ENCODE measurements at places on chromosomes 5 and 9.

GRCh38 chr9:9478741-9479140, 1134.1 kb downstream of the PTPRD start:
- DNase-seq, result no peak

GRCh38 chr9:135826188-135826545, 81.2 kb downstream of the CAMSAP1 start:
- DNase-seq, result no peak

DNA sequence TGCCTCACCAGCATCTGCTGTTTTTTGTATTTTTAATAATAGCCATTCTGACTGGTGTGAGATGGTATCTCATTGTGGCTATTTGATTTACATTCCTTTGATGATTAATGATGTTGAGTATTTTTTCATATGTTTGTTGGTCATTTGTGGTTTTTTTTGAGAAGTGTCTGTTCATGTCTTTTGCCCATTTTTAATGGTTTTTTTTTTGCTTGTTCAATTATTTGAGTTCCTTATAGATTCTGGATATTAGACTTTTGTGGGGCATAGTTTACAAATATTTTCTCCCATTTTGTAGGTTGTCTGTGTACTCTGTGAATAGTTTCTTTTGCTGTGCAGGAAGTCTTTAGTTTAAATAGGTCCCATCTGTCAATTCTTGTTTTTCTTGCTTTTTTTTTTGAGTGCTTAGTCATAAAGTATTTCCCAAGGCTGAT, 148.1 kb downstream of the NPR3 start:
- DNase-seq, result no peak

- DNase-seq, result no peak
Measured at GRCh38 chr5:172418862-172419814, 35.2 kb downstream of the SH3PXD2B start.

DNA sequence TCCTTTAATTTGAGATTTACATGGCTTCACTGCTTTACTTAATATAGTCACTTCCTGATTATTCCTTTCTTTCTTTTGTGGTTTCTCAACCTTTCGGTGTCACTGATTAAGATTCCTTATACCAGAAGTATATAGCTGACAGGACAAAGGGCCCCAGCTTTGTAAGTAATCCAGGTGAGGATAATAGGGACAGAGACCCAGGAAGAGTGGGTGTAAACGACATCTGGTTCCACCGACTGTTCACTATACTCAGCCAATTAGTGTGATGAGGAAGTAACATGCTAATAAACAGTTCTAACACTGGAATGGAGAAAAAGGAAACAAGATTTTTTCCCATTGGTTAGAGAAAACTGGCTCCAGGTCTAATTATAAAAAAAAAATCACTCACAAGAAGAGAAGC, 286.3 kb upstream of the EFNA5 start:
- no peak for DNase-seq

GRCh38 chr9:95721061-95721531, 154.4 kb upstream of the ERCC6L2 start:
- no peak for DNase-seq

DNA sequence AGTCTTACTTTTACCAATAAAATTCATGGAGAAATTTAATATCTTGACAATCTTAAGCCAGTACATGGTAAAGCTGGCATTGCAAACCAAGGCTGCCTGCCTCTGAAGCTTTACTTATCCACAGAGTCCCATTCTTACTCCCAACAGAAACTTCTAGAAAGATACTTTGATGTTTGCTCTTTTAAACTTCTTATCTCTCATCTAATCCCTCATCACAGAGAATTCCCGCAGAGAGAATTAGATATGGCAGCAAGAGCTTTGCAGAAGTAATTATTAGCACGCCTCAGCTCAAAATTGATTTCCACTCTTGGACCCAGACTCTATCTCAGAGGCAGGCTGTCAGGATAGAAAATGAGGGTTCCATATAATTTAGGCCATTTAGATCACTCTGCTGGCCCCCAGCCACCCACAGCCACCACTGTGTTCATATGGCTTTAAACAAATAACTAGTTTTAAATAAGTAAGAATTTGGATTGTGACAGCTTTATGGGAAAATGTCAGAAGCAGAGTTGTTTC, 37.9 kb upstream of the GAS1 start:
- no peak for DNase-seq

- no peak for DNase-seq
Measured at GRCh38 chr5:75654693-75655295, 43.5 kb downstream of the ANKDD1B start.

DNA sequence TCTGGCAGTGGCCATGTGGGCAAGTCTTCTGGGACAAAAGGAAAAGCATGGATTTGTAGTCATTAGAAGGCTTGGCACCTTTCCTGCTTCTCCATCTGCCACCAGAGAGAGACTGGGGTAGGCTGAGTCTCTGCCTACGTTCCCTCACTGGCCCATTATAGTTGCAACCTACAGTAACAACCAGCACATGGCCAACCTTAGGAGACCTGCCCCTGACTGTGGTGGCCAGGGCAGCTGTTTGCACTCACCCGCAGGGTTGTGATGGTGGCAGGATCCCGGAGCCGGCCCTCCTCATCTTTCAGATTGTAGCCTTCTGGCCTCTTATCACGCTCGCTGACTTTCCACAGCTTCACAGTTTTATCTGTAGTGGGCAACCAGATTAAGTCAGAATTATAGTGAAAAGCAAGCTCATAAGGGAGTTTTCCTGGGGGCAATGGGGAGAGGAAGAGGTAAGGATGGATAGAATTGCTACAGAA, 174.9 kb upstream of the GPR151 start:
- no peak for DNase-seq

DNA sequence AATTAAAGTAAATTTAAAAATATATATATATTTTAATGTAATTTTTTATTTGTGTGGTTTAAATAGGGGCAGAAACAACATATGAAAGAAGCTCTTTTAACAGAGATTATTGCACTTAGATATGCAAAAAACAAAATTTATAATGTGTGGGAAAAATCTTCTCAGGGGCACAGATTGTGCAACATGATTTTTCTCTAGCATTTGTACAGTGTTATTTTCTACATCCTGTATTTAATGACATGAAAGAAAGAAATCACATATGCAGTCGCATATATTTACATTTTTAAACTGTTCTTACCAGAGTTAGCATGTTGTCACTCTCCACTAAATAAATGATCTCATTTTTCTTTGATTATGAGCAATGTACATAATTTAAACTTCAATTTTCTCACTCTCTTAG, 265.3 kb upstream of the CTNND2 start:
- DNase-seq, result no peak

DNA sequence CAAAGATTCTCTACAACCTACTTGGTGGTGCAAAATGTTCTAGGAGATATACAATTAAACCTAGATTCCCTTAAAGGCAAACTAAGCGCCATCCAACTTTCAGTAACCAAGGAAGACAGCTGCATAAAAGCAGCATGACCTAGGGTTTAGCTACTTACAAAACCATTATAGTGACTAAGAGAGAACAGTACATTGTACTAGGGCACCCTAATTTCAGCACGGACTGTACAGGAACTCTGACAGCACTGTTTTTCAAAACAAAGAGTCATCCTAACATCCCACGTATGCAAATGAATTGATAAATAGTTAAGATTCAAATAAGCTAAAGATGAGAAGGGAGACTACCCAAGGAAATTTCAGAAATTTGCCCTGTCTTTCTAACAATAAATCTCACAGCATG, 30.0 kb downstream of the STRBP start:
- no peak for DNase-seq

DNA sequence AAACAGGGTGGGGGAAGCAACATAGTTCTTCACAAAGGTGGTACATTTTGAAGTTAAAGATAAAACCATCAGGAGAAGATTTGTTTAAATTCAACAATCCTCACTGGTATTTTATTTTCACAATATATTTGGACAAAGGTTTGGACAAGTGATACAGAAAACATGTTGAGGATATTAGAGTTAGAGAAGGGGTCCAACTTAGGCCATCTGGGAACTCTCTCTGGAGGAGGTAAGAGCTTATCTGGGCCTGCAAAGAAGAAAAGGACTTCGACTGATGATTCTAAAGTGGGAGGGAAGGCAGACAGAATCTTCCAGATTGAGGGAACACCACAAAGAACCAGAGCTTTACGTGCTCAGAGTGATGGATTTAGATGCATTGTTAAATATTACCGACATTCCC, 58.5 kb downstream of the SGCD start:
- DNase-seq, result no peak

DNA sequence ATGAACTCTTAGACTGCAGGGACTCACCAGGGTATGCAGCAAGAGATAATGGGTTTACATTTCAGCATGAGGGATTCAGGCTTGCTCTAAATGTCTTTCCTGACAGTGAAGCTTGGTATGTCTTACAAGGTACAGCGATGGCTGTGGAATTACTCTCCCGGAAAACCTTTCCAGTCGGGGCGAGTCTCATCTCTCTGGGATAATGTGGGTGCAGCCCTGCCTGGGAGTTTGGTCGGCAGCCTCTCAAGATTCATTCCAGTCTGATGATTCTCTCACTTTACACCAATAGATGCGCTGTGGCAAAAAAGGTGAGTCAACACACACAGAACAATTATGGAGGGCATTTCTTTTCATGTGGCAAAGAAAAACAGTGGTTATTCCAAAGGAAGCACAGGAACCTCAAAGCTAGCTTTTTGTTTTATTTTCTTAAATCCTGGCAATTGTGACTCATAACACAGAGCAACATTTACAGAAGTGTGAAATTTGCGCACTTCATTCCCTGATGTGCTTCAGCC, 190.3 kb downstream of the DCP2 start:
- no peak for DNase-seq

GRCh38 chr9:136287960-136288753, 15.7 kb downstream of the CCDC187 start:
- no peak for DNase-seq

DNA sequence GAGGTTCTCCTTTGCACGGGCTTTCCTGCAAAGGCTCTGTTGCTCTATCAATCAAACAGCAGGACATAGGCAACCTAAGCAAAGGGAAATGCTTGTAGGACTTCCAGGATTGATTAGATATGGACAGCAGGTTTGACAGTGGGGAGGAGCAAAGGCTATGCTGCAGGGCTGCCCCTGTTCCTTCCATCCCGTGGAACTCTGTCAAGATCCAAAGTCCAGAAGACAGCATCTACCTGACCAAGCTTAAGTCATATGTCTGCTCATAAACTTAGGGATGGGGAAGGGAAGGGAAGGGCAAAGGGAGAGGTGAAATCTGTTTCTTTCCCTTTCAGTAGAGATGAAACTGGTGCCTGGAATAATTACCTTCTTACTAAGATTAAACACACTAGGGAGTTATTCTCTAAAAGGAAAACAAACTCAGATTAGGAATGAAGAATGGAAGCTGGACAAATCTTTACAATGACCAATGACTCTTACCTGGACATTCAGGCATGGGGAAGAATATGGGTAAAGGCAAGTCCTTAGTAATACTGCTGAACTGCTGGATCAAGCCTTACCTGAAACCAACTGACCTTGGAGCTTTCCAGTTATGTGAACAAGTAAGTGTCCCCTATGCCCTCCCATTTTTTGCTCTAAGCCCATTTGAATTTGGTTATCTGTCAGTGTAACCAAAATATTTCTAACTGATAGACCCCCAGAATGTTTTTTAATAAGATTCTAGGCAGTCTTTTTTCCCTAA, 8.4 kb upstream of the ACOT12 start:
- DNase-seq, result no peak
